ENCODE measurements at places on chromosomes 1 and 21.

GRCh38 chr1:43716559-43717281, 9.4 kb downstream of the ST3GAL3 start:
- DNase-seq = no peak

GRCh38 chr1:64388336-64388735, 81.6 kb upstream of the CACHD1 start:
- DNase-seq = no peak

GRCh38 chr1:225548140-225548857, 104.6 kb downstream of the ENAH start:
- DNase-seq = no peak

GRCh38 chr1:158329733-158330132, 1.6 kb downstream of the CD1B start:
- DNase-seq = no peak

DNA sequence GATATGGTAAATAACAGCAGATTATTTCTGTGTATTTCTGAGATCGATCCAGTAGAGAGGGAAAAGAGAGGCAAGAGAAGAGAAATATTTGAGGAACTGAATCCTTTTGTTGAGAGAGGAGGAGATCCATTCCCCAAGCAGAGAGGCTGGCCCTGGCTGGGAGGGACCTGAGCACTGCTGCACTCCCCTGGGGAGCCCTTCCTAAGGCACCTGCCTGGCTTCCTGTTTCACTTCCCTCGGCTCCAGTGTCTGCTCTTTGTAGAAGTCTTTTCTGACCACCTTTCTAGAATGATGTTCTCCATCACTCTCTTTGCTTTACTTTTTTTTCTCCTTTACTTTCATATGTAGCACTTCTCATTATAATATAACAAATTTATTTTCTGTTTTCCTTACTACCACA, 42.3 kb upstream of the SLC6A9 start:
- no peak for DNase-seq

- no peak for DNase-seq
These were observed 3.3 kb downstream of the TMEM51 start for GRCh38 chr1:15156807-15157380.

DNA sequence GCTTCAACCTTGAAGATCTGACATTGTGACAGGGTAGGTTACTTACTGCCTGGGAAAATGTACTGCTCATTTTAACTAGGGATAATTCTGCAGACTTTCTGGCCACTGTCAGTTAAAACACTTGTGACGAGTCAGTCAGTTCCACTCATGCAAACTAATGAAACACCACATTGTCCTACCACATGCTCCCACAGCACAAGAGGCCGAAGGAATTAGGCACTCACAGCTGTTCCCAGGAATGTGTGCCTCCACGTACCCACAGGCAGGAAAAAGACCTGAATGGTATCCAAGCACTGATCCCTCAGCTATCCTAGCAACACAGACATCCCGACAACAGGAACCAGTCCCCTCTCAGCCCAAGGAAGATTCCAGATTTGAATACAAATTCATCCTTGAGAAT, 12.3 kb downstream of the BCAR3 start:
- no peak for DNase-seq

DNA sequence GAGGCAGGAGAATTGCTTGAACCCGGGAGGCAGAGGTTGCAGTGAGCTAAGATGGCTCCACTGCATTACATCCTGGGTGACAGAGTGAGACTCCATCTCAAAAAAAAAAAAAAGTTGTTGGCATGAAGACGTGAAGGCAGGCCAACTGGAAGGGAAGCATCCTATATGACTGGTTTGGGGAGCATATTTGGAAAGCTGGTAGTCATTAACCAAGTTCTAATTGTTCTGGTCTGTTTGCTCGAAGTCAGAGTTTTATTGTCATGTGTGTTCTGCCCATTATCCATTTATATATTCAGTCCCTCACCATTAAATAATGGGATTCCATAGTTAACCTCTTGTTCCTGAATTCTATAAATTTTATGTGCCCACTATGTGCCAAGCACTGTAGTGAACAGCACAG, 3.3 kb upstream of the GLRX2 start:
- DNase-seq = no peak

GRCh38 chr1:10065344-10065685, 32.6 kb downstream of the UBE4B start:
- DNase-seq = no peak
